ENCODE measurements at places on chromosomes 5 and 9.

GRCh38 chr5:140925806-140926442 is at the start of gene PCDHAC1:
PCDHAC1 (plus strand) TSS chr5:140926299; CDS start chr5:140926893, 594 bp downstream.
- no peak for DNase-seq

GRCh38 chr5:31335456-31335855 is 142.0 kb downstream of the CDH6 start:
- DNase-seq = no peak

DNA sequence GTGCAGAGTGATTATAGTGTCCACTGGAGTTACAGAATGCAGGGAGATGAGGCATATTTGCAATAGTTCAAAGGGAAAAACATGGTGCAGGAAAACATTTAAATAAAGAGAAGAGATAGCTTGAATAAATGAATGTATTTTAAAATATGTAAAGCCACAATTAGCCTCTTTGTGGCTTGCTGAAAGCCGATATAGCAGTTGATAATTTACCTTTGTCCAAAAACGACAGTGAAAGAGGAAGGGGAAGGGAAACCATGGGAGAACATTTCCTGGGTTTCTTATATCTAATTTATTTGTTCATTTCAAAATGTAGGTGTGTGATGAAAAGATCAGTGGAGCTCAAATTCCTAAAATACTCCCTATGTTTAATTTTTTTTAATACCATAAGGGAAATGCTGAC is 156.1 kb downstream of the DENND1A start:
- no peak for DNase-seq

DNA sequence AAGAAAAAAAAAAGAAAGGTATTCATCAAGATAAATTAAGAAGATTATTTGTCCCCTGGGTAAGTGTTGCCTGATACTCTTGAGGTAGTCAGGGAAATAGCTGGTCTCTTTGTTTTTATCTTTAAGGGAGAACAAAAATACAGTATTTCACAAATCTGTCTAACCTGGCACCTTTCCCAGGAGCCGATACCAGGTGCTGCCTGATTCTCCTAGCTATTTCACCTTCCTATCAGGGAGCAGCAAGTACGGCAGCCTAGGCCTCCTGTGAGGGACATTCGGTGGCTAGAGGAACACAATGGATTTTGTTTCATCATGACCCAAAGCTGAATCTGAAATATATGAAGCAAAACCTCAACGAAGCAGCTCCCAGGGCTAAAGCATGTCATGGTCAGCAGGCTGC is 86.0 kb downstream of the TARS1 start:
- no peak for DNase-seq

- DNase-seq = no peak
Measured at GRCh38 chr9:131539223-131539923, 6.0 kb upstream of the PRRT1B start.

- no peak for DNase-seq
Measured at GRCh38 chr9:134534661-134535080, 106.9 kb upstream of the COL5A1 start.

Data from amniotic stem cell (primary cell).